ENCODE measurements at places on chromosomes 12 and 14.
A peak's percentile ranks its signal among the peaks of the same experiment; 100 is the strongest.

DNA sequence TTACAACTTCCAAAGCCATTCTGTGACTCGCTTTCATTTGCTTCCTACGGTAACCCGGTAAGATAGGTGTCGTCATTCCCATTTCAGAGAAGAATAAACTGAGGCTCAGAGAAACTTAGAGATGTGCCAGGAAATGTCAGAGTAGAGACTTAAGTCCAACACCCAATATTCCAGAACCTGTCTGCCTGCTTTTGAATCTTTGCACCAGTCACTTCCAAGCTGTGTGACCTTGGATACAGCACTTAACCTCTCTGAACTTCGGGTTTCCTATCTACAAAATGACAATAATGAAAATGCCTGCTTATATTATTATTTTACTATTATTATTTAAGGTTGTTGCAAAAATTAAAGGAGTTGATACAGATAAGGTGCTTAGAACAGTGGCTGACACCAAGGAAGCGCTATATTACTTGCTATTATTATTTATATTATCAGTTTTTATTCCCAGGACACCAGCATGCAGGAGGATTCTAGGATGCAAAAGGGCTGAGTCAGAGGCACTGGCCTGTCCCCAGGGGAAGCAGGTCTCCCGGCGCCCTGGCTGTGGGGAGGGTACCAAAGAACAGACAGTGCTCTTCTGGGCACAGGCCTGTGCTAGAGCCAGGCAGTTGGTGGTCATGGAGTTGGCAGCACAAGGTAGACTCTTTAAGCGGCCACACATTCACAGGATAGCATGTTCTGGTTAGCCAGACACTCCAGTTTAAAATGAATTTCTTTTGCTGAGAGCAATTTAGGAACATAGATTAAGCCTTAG, 5.4 kb downstream of the HSPB8 start:
- DNase-seq, result no peak

GRCh38 chr12:53594897-53595615, 31.1 kb downstream of the ATF7 start:
- DNase-seq, result no peak

GRCh38 chr14:105492971-105493871, 2.2 kb downstream of the TEDC1 start:
- DNase-seq, result no peak

GRCh38 chr14:54685286-54685845, 118.4 kb downstream of the SAMD4A start:
- no peak for DNase-seq

DNA sequence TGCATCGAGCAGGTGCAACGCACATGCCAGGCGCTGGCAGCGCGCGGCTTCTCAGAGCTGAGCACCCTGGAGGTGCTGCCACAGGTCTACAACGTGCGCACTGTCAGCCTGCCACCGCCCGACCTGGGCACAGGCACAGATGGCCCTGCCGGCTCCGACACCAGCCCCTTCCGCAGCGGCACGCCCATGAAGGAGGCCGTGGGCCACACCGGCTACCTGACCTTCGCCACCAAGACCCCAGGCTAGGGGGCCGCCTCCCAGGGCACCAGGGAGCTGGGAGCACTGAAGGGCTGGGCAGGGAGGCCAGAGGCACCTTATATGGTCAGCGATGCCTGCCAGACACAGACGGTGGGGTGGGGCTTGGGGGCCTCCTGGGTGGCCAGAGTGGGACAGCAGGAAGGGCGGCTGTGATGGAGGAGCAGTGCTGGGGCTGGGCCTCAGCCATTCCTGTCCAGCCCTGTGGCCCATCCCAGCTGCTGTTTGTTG, 5.6 kb downstream of the TRMT61A start:
- DNase-seq, result no peak

DNA sequence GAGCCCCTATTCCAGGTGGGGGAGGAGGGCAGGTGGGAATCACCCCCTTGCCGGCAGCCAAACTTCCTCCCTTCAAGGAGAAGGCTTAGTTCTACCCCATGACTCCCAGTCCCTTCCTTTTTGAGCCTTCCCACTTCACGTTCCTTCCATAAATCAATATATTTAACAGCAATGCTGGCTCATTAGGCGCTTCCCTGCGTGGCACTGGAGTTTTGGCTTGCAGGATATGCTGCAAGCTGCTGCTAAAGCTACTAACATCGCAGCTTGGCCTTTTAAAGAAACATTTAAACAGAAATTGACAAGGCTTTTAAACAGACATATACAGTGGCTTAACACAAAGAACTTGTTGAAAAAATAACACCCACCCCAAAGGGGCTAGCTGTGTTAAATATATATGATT, 308.0 kb upstream of the FKBP4 start:
- no peak for DNase-seq

- DNase-seq, result no peak
These were observed 11.4 kb upstream of the CYP46A1 start for GRCh38 chr14:99672506-99673304.

DNA sequence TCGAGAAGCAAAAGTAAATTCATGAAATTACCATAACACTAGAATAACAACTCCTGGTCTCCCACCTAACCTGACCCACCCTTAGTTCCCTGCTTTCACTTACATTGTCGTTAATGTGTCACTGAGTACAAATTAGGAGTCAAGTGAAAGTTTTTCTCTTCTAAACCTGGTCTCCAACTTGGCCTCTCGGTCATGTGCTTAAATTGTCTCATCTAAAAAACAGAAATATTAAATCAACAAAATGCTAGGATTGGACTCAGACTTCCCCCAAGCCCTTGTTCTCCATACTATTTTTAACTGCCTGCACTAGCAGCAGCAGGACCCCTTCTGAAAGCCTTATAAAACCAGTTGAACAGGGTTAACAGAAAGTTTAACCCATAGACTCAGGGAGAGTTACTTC, 1.8 kb upstream of the BTG1 start:
- no peak for DNase-seq

GRCh38 chr14:83556746-83557453, 1973.0 kb upstream of the FLRT2 start:
- DNase-seq, result no peak

GRCh38 chr12:2070440-2071045, 17.8 kb downstream of the CACNA1C start:
- no peak for DNase-seq

DNA sequence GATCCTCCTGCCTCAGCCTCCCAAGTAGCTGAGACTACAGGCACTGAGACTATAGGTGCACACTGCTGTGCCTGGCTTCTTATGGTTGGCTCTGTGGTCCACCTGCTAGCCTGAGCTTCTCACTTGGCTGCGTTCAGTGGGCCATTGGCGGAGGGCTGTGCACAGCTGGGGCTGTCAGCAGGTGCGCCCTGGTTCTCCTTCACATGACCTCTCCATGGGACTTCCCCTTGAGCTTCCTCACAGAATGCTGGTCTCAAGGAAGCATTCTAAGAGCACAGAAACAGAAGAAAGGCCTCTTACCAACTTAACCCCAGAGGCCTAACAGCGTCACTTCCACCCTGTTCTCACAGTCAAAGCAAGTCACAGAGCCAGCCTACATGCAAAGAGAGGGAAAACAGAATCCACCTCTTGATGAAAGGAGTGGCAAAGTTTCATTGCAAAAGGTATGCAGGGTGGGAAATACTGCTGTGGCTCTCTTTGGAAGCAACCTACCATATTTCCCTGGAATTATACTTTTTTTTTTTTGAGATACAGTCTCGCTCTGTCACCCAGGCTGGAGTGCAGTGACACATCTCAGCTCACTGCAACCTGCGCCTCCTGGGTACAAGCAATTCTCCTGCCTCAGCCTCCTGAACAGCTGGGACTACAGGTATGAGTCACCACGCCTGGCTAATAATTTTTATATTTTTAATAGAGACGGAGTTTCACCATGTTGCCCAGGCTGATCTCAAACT, 9.3 kb downstream of the RILPL2 start:
- no peak for DNase-seq

DNA sequence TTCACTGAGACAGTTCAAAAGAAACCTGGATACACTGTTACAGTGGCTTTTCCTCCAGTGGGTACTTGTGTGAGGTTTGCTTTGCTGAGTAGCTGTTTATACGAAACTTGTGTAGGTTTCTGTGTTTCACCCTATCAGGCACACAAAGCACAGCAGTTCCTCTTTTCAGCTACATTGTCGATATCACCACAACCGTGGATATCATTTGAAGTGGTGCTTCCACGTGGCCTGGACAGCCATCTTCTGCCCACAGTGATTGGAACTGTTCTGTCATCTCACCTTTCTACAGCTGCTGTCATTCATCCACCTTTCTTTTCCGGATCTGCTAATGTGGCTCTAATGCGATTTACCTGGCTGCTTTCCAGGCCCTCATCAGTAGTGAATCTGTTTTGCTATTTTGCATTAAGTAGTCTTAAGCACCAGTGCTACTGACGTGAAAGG, 368.8 kb downstream of the SYT1 start:
- peak; percentile 46 for DNase-seq

DNA sequence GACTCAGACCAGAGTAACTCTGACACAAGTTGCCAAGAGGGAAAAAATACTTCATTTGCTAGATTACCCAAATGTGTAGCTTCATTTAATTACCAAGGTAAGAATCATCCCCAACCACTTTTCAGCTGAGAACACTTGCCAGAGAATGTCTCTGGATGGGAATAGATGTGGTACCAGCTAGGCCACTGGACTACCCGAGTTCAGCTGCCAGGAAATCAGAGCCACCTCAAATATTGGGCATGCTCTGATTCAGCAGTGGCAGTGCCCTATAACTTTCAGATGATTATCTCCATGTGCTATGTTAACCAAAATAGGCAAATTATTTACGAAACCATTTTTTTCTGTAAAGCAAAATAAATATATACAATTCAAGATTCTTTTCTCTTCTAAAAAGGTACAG, 80.7 kb downstream of the SLC38A1 start:
- DNase-seq, result no peak

GRCh38 chr12:110001596-110001995, 2.4 kb downstream of the ANKRD13A start:
- DNase-seq, result no peak

DNA sequence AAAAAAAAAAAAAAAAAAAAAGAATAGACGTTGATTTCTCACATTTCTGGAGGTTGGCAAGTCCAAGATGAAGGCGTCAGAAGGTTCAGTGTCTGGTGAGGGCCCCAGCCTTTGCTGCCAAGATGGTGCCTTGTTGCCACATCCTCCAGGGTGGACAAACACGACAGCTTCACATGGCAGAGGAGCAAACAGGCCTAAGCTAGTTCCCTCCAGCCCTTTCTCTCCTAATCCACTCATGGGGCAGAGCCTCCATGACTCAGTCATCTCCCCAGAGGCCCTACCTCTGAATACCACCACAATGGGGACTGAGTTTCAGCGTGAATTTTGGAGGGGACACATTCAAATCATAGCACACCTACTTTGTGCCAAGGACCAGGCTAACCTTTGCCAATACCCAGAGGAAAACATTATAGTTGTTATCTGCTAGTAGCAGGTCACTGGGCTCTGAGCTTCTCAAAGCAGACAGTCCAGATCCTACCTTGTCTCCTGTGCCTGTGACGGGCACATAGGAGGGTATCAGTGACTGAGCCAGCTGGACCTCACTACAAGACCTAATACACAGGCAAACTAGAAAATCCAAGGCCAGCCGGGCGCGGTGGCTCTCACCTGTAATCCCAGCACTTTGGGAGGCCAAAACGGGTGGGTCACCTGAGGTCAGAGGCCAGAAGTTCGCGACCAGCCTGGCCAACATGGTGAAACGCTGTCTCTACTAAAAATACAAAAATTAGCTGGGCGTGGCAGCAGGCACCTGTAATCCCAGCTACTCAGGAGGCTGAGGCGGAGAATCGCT, 10.5 kb upstream of the BCL11B start:
- no peak for DNase-seq

GRCh38 chr14:97572583-97573458, 775.6 kb downstream of the VRK1 start:
- DNase-seq, result no peak

DNA sequence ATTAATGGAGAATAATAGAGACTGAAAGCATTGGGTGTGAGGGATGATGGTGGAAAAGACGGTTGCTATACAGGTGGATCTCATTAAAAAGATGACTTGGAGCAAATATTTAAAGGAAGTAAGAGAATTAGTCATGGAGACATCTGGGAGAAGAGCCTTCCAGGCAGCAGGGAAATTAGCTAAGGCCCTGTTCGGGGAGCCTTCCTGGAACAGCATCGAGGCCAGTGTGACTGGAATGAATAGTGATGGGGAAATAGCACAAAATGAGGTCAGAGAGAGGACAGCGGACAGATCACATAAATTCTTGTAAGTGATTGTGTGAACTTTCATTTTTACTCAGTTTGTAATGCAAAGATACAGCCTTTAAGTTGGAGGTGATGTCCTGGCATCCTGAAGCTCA, 842.3 kb downstream of the SLC6A15 start:
- DNase-seq, result no peak

- no peak for DNase-seq
These were observed 5.3 kb upstream of the BEGAIN start for GRCh38 chr14:100592461-100592891.

GRCh38 chr14:61149896-61150295, 131.2 kb downstream of the TMEM30B start:
- DNase-seq, result no peak

DNA sequence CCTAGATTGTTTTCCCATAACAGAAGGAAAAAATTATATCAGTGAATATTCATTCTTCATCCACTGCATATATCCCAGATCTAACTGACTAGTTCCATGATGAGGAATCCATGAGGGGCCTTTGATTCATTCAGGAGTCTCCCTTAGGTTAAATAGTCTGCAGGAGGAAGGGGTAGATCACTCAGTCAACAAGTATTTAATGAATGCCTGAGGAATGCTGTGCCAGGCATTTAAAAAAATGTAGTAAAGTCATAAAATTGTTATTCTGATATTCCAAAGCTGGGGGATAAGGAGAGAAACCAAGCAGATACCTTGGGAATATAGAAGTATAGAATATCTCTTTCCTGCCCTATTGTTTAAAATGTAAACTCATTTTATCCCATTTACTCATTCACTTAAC, 216.2 kb upstream of the CAND1 start:
- DNase-seq, result no peak

GRCh38 chr12:15644700-15645099, 144.5 kb downstream of the EPS8 start:
- DNase-seq, result no peak

GRCh38 chr12:18192119-18192518, 69.2 kb upstream of the PIK3C2G start:
- DNase-seq, result no peak

- no peak for DNase-seq
These were observed 78.7 kb downstream of the FZD10 start for GRCh38 chr12:130240831-130241590.

GRCh38 chr12:27052176-27052575, 29.8 kb downstream of the MED21 start:
- DNase-seq, result no peak

DNA sequence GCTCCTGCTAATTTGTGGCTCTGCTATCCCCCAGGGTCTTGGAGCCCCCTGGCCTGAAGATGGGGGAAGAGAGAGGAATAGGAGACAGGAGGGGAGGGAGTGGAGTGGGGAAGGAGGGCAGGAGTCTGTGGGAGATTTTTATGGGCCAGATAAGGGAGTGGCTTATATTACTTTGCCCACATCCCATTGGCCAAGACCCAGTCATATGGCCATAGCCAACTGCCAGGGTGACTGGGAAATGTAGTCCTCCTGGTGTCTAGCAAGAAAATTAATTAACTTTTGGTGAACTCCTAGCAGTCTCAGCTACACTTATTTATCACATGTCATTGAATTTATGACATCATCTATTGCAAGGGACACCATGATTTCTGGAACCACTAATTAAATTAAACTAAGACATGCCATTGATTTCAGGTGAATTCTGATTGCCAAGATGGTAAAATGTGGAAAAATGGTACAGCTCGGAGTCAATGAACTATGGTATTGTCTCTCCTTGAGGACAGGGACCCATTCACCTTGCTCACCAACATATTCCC, 50.3 kb downstream of the ESRRB start:
- DNase-seq, result no peak

- DNase-seq, result no peak
These were observed 337.0 kb downstream of the IPO8 start for GRCh38 chr12:30358671-30359070.

Measured in COR-L47 (cell line).